M059J (cell line): ENCODE measurements at places on chromosomes 5 and 9.
A peak's percentile ranks its signal among the peaks of the same experiment; 100 is the strongest.

DNA sequence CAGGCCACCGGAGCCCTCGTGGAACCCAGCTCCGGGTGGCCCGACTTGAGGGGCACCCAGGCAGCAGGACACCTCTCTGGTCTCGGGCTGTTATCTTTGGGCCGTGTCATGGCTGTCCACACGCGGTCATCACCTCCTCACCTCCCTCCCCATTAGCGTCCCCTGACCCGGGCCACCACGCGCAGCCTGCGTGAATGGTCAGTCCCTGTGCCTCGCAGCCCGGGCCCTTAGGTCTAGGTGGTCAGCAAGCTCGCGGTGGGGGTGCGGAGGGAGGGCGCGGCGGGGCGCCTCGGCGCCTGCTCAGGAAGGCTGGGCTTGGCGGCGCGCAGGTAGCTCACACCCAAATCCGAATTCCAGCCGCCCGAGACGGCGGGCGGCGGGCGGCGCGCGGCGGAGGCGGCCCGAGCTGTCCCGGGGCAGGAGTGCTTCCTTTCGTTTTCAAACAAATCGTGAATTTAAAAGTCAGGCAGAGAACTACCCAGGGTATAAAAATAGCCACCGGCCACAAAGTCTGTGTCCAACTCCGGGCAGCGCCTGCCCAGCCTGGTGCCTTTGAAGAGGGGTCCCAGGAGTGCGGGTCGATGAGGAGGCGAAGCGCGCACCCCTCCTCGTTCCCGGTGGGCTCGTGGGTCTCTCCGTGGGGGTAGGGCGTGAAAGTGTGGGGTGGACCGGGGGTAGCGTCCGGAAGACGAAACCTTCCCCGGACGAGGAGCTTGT, 1.0 kb upstream of the RXRA start:
- peak; percentile 60 for DNase-seq

DNA sequence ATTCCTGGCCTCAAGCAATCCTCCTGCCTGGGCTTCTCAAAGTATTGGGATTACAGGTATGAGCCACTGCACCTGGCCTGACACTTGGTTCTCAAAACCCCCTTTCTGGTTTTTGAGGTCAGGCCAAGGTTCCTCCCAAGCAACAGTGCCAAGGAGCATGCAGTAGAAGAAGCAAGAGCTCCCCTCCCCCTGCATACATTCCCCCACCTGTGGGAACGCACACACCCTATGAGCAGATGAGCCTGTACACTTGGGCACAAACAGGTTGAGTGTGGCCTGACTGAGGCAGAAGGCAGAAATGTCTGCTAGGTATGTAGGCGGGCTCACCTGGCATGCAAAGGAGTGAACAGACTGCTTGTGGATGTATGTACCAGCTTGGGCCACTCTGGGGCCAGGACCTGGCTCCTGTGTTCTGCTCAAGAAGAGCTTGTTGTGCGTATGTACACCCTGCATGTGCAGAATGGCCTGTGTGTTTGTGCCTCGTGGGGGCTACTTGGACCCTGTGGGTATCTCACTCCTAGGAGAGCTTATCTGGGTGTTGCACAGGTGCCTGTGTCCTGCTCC, 1.7 kb downstream of the GPRIN1 start:
- no peak for DNase-seq

DNA sequence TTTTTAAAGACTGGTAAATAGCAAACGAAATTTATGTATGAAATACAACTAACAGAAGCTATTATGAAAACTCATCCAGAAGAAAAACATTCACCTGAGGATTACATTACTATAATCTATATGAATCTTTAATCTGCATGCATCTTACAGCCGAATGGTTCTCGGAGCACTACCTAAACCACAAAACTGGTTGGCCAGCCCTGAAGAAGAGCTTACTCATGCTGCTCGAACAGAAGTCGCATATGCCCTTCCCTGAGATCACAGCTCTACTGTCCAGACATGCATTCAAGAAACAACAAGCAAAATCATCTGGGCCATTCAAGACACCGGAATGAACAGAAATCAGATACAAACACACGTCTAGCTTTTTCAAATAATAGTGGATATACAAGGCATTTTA, 931.0 kb upstream of the DMAC1 start:
- DNase-seq: no peak

- peak; percentile 94 for DNase-seq
These were observed 21.1 kb upstream of the LVRN start for GRCh38 chr5:115941051-115941675.

DNA sequence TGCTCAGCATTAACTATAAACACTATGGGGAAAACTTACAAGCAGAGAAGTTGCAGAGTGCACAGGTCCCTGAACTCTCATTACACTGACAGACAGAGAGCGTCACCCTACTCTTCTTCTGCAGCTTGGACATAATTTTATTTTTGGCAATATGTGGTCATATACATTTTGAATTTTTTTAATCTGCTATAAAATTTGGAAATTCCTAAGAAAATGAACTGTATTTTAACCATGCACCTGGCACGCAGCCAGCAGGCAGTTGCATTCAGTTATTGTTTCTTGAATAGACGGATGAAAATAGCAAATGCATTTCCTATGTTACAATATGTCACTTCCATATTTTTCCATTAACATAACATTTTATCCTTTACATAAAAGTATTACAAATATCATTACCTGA, 100.2 kb downstream of the SLC25A46 start:
- no peak for DNase-seq

DNA sequence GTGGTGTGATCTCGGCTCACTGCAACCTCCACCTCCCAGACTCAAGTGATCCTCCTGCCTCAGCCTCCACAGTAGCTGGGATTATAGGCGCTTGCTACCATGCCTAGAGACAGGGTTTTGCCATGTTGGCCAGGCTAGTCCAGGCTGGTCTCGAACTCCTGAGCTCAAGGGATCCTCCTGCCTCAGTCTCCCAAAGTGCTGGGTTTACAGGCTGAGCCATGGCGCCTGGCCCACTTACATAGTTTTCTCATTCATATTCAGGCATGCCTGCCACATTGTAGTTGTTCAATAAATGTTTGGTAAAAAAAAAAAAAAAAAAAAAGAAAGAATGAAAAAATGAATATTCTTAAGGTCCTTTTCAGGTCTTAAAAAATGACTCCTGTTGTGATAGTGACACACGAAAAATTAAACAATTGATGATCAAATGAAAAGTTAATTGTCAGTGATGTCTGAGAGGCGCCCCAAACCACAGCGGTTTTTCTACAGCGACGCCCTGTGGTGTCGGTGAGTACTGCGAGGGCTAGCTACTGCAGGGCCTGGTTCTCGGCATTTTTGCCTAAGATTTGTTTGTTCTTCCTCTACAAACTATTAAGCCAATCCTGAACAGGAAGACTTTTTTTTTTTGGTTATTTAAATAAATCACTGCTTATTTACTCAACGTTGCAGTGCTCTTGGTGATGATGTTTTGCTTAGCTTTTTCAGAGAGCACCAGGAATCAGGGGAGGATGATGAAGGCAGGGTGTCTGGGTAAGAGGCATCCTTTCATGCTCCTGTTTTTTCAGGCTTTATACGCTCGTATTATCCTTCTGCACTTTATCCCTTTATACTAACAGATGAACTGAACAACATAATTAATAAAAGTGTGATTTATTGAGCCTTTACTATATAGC, 67.0 kb upstream of the DPYSL3 start:
- DNase-seq: peak; percentile 39

DNA sequence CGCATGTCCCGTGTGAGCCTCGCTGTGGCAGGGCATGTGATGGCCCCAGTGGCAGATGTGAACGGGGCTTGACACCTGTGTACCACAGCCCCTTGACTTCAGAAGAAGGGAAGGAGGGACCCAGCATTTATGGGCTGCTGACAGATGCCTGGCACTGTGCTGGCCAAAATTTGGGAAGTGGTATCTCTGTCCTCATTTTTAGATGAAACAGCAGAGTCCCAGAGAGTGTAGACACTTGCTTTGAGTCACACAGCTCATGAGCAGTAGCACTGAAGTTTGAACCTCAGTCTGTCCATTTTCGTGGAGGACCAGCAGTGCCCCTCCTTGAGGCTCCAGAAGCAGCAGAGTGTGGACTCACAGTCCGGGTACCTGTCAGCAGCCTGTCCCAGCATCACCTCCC, 16.5 kb downstream of the NEK6 start:
- DNase-seq: no peak

DNA sequence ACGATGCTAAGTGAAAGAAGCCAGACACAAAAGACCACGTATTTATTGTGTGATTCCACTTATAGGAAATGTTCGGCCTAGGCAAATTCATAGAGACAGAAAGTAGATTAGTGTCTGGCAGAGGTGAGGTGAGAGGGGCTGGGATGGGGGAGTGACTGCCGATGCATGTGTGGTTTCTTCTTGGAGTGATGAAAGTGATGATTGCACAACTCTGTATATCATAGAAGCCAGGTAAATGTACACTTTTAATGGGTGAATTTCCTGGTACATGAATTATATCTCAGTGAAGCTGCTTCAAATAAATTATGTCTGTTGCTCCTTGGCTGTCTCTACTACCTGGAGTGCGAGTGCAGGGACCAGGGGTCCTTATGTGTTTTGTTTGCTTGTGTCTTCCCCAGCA, 76.2 kb upstream of the PTCH1 start:
- DNase-seq: no peak

DNA sequence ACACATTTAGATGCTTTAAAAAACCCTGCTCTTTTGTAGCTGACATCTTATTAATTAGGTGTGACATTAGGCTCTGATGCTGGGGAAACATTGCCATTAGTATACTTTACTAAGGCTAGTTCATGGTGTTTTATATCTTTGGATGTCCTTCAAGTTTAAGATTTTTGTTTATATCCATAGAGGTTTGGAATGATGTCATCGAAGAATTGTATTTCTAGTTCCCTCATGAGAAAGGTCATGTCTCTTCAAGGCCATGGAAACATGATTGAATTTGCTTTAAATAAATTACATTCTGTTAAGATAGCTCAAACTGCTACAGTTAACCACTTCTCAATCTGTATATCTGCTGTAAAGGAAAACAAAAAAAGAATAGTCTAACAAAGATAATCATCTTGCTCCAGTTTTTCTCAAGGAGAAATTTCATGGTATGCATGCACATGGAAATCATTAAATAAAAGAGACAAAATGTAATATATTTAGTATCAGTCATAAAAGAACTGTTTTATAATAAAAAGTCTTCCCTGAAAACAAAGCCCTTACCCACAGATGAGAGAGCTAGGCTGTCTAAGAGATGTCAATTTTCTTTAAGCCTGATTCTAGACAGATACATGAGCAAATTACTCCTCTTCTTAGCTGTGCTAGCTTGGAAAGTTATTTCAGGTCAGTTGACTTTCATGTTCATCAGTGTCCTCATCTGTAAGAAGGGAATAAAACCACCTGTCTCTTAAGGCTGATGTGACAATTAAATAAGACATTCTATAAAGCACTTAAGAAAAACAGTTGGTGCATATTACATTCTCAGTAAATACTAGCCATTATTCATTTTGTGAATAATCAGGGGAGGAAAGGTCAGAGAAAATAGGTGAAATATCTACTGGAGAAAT, 25.0 kb upstream of the STARD4 start:
- no peak for DNase-seq

- DNase-seq: no peak
These were observed 207.9 kb downstream of the GDNF start for GRCh38 chr5:37631939-37632338.
